ENCODE measurements at places on chromosomes 12 and 14. TPM values are rescaled to one million over a fixed set of nuclear protein-coding genes. Genes with fewer than 3 reads are reported as not detected.

The RFX4 gene
- total RNA-seq: not detected

The ITGB7 gene
- total RNA-seq: 169 TPM

The TC2N gene
- total RNA-seq: 44.9 TPM

The CCDC175 gene
- not detected for total RNA-seq

The IL23A gene
- 48.5 TPM for total RNA-seq

The KCNC2 gene
- not detected for total RNA-seq

The C12orf42 gene
- total RNA-seq: not detected

The CACNA2D4 gene
- total RNA-seq: 11.7 TPM

The RNASE3 gene
- not detected for total RNA-seq

The EXOC3L4 gene
- not detected for total RNA-seq

The KRR1 gene
- total RNA-seq: 106 TPM

The LMO3 gene
- total RNA-seq: not detected

The CAPZA3 gene
- not detected for total RNA-seq

The PLEK2 gene
- total RNA-seq: 4.1 TPM

The AMDHD1 gene
- total RNA-seq: 1.5 TPM

- peak; percentile 41 for DNase-seq
Observed at GRCh38 chr14:99389174-99389826, 91.4 kb downstream of the SETD3 start.

DNA sequence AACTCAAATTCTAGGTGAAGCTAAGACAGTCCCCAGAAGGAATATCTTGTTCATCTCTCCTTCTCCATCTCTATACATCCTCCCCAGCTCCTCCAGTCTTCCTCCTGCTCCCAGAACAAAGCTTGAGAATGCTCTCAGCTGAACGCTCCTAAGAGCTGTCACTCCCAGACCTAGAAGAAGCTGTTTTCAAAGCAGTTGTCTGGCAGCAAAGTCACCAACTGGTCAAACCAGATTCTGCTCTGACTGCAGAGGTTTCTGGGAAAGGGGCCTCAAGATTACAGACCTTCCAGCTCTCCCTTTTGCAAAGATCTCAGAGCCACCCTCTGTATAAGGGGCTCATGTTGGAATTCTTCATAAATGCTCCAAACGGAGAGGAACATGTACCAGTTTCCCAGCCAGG, 9.6 kb upstream of the HSPB8 start:
- DNase-seq: no peak

DNA sequence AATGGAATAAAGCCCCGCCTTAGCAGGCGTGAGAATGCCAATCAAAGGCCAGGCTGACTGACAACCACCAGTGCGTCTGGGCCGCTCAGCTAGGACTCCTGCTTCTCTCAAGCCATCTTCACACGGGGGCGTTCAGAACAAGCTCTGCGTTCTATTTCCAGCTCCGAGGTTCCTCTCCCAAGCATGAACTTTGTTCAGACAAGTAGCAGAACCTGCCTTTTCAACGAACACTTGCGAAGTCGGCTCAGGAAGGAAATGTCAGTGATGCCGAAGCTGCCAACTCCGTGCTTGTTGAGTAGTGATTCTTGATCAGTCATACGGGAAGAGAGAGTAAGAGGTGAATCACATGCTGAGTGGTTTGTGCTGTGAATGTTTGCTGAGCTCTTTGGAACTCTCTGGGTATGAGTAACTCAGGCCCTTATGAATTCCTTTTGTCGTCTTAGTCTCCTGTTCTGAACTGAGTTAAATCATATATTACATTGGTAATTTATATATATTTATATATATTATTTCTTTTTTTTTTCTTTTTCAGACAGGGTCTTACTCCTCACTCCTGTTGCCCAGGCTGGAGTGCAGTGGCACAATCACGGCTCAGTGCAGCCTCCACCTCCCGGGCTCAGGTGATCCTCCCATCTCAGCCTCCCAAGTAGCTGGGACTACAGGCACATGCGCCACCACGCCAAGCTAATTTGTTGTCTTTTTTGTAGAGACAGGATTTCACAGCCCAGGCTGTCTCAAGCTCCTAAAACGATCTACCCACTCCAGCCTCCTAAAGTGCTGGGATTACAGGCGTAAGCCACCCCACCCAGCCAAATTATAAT, 29.4 kb upstream of the BCL7A start:
- peak; percentile 85 for DNase-seq

DNA sequence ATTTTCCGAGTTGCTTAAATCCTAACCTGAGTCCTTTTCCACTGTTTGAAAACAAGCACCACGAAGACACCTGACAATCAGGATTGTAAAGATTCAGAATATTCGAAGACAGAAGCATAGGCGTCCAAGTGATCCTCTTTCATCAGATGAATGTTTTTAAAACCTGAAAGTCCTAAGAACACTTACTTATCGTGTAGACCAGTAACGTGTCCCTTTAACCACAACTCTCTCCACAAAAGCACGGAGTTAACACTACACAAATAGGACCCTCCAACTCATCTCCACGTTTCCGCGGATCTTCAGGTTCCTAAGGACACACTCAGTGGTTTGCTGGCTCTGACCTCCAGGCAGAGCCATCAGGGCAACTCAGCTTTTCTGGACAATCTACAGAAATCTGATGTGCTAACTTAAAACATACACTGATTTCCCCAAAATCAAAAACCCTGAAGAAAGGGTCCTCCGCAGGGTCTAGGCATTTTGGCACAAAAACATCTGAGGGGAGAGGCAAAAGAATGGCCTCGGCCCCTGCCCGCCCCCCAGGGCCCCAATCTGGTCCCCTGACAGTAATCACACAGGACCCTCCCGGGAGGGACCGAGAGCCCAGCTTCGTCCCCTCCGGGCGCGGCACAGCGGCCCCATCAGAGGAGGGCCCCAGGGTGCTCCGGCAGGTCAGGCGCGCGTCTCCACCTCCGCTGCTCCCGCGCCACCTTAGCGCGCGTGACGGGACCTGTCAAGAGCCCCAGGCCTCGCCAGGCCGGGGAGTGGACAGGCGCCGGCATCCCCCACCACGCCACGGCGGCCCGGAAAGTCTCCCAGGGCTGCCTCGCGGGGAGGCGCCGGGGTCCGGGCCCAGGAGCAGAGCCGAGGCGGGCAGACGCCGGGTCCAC, 925 bp downstream of the DICER1 start:
- peak; percentile 50 for DNase-seq

- no peak for DNase-seq
Observed at GRCh38 chr12:18496156-18496555, 234.8 kb downstream of the PIK3C2G start.

GRCh38 chr12:93156086-93156716, 221.5 kb upstream of the NUDT4 start:
- DNase-seq: no peak

DNA sequence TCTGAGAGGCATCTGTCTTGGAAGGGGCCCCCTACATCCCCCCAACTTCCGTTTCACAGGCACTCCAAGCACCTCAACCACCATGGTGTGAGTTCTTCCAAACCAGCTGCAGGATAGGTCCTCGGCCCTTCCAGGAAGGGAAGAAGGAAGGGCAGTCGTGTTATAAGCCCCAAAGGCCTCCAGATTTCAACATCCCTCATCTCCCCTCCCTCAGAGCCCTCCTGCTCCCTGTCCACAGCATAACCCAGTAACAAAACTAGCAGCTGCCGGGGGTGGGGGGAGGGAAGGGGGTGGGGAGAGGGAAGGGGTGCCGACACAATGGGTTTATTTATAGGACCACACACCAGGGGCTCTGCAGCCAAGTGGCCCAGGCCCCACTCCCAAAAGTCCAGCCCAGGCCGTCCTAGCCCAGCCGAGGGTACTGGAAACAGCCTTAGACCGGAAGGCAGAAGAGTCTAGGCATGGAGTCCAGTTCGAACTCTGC, 18.3 kb downstream of the NCKAP5L start:
- no peak for DNase-seq

- no peak for DNase-seq
Observed at GRCh38 chr12:62717643-62718042, 217.3 kb downstream of the PPM1H start.

GRCh38 chr12:118689793-118690192, 291.5 kb upstream of the SRRM4 start:
- DNase-seq: no peak

- DNase-seq: no peak
Observed at GRCh38 chr14:50107850-50108249, 8.5 kb downstream of the VCPKMT start.

DNA sequence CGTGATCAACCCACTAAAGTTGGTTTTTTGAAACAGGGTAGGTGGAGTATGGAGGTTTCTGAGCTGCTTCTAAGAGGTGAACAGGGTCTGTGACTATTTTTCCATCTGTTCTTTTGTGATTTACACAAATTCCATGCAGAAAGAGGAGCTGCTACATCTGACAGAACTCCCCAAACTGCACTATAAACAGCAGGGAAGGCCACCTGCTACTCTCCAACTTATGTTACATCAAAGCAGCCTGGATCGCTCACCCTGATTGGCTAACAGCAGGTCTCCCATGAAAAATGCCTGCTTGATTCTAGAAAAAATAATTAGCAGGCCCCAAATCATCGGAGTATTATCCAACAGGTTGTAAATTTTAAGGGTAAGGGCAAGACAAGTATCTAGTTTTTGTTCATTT, 282.9 kb upstream of the FLRT2 start:
- no peak for DNase-seq

GRCh38 chr14:52801014-52801712, 9.8 kb upstream of the GNPNAT1 start:
- DNase-seq: no peak

- no peak for DNase-seq
Observed at GRCh38 chr12:31331242-31331641, 5.3 kb upstream of the SINHCAF start.

DNA sequence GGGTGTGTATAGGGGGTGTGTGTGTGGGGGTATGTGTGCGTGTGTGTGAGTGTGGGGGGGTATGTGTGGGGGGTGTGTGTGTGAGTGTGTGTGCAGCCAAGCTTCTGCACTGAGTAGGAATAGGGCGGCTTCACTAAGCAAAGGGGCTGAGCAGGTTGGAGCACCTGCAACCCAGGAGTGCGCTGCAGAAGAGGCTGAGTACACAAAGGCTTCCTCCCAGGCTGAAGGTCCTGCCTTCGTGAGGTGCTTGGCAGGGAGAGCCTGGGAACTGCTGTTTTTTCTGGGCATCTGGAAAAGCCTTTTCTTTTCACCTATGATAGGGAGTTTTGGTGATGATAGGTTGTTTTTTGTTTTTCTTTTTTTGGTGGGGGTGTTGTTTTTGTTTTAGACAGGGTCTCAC, 6.0 kb upstream of the NUDT14 start:
- DNase-seq: no peak

DNA sequence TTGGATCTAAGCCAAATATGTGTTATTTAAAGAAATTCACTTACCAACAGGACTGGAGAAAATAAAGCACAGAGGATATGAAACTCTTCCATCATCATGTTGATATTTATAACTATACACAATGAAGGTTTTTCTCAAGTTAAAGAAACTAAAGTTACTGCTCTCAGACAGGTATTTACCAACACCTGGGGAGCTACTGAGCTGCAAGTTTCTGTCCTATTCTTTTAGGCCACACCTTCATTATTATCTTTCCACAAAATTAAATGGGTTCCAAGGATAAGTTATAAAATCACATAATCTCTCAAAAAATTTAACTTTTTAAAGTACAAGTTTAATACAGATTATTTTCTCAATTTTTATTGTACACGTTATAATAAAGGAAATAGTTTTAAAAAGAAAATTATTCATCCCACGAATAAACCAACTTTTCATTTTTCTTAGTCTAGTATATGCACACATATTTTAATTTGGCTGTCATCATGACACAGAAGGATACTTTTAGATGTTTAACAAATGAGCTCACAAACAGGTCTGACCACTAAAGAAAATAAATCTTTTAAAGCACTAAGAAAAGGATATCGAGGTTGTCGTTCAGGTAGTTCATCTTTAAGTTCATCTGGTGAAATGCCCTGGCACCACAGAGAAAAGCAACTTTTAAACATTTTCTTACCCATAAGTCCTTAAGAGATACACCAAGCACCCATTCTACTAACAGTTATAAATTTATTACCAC, 7.8 kb downstream of the GMFB start:
- no peak for DNase-seq

DNA sequence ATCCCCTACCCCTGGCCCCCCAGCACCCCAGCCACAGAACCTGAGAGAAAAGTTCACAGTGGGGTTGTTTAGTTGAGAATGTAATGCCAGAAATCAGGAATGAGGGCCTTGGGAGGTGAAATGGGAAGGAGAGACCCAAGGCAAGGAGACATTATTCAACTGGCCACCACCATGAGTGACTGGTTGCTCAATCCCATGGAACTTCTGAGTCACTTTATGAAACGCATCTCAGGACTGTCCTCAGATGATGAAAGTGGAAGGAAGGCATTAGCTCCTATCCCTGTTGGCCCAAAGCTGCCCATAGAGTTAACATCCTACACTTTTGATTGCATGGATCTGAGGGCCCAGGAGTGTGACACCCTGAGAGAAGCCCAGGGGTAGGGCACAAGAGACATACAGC, 25.4 kb upstream of the TCL1A start:
- DNase-seq: no peak

DNA sequence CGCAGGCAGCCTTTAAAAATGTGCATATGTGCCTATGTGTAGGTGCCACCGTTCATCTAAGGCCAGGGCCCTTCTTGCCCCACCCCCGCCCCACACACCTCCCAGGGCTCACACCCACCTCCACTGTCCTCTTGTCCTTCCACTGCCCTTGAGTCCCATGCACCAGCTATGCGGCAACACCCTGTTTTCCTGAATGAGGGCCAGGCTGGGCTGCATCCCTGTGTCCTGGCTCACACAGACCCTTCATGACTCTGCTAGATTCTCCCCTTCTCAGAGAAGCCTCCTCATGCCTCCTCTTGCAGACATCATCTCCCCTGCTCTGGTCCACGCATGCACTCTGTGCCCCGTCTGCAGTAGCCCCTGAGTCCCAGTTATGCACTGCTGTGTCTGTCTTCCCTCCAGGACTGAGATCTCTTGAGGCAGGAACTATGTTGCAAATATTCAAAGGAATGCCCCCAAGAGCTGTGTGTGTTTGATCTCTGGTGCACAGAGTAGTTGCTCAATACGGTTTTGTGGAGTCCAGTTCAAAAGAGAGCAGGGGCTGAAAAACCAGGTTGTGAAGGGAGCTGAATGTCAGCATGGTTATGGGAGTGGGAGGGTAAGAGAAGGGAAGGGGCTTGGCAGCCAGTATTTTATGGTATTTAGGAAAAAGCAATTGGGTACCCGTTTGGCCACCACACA, 47.3 kb upstream of the ESRRB start:
- no peak for DNase-seq
